ENCODE measurements at places on chromosomes 6 and 20. TPM values are rescaled to one million over a fixed set of nuclear protein-coding genes. Genes with fewer than 3 reads are reported as not detected.

DNA sequence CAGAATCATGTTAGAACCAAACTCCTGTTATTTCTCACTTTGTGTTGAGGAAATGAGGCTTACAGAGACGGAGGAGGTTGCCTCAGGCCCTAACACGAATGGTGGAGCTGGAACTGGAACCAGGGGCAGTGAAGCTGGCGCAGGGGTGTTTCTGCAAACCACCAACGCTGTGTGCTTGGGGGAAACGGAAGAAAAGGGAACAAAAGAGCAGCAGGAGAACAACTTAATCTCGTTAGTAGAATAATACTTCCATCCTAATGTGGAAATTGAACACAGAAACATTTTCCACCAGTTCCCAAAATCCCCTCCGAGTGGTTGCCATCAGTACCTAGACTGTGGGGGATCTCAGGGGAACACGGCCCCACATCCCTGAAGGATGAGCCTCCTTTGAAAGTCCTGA is 103.4 kb upstream of the FRMD1 start:
- DNase-seq: no peak

GRCh38 chr20:24966317-24967012 is 17.4 kb downstream of the CST7 start:
- DNase-seq: no peak

GRCh38 chr6:143556529-143556928 is 45.0 kb upstream of the FUCA2 start:
- no peak for DNase-seq

DNA sequence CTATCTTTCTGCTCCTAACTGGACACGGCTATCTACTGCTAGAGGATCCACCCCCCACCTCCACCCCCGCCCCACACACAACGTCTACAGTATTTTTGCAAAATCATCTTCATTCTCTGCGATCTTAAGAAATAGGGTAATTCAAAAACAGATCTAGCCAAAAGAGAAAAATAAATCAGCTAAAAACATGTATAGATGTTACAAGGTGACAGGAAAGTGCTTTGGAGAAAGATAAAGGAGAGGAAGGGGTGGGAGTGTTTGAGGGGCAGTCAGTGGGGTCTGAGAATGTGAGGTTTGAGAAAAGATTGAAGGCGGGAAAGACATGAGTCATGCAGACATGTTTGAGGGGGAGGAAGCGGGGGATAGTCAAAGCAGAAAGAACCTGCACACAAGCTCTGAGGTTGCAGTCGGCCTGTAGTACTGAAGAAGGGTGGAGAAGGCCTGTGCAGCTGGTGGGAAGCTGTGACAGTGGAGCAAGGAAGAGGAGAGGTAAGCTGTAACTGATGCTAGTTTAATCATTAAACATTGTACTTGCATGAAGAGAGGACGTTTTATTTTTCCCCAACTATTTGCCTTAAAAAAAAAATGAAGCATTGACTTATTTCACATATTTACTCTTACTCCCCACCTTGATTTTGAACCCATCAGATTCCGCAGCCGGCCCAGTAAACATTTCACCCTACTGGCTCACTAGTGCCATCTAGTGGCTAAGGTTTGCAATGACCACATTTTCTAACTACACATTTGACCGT is 332.6 kb downstream of the ADGRB3 start:
- DNase-seq: peak; percentile 42

GRCh38 chr6:2102966-2103365 is 142.4 kb downstream of the GMDS start:
- DNase-seq: no peak

DNA sequence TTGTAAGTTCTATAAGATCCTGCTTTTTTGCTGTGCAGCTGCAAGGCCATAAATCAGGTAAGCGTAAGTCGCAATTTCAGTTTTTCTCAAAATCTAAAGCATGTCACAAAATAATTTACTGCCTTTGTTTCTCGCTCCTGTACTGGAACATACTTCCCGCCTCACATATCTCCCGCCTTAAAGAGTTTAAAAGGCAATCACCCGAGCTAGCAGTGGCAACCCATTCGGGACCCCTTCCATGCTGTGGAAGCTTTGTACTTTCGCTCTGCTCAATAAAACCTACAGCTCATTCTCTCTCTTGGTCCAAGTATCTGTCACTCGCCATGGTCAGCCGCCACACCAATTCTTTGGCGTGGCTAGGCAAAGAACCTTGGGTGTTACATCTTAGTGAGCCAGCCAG is 34.0 kb downstream of the CEP85L start:
- DNase-seq: no peak

DNA sequence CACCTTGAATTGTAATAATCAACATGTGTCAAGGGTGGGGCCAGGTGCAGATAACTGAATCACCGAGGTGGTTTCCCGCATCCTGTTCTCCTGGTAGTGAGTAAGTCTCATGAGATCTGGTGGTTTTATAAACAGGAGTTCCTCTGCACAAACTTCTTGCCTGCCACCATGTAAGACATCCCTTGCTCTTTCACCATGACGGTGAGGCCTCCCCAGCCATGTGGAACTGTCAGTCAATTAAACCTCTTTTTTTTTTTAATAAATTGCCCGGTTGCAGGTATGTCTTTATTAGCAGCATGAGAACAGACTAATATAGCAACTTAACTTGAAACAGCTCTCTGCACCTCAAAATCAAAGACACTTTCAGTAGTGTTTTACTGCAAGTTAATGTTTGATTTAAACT is 121.6 kb downstream of the OGFRL1 start:
- no peak for DNase-seq

DNA sequence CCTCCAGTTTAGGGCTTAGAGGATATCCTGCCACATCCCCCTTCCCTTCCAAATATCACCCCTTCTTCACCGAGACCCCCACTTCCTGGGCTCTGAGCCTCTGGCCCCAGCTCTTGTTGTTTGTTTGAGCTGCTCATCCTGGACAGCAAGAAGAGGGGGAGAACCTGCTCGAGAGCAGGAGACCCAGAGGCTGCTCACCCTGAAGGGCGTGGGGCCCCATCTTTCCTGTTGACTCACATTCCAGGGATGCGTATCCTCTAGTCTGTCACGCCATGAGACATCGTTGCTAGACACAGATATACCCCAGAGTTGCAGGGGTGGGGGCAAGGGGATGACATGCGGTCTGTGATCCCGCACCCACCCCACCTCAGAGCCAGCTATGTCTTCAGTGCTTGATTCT is 5.7 kb upstream of the TNXB start:
- DNase-seq: no peak

- DNase-seq: no peak
These were observed 76.5 kb downstream of the STMND1 start for GRCh38 chr6:17178326-17178725.

GRCh38 chr6:137722749-137723272 is 144.2 kb upstream of the TNFAIP3 start:
- DNase-seq: no peak

GRCh38 chr6:156889469-156889868 is 112.3 kb downstream of the ARID1B start:
- DNase-seq: no peak

- no peak for DNase-seq
These were observed 152.4 kb downstream of the TFAP2A start for GRCh38 chr6:10262505-10262904.

GRCh38 chr6:126795161-126795560 is 323.3 kb upstream of the RSPO3 start:
- DNase-seq: no peak

GRCh38 chr6:4281341-4282293 is 146.2 kb upstream of the ECI2 start:
- DNase-seq: no peak

GRCh38 chr6:161429921-161430490 is 156.1 kb upstream of the AGPAT4 start:
- no peak for DNase-seq

DNA sequence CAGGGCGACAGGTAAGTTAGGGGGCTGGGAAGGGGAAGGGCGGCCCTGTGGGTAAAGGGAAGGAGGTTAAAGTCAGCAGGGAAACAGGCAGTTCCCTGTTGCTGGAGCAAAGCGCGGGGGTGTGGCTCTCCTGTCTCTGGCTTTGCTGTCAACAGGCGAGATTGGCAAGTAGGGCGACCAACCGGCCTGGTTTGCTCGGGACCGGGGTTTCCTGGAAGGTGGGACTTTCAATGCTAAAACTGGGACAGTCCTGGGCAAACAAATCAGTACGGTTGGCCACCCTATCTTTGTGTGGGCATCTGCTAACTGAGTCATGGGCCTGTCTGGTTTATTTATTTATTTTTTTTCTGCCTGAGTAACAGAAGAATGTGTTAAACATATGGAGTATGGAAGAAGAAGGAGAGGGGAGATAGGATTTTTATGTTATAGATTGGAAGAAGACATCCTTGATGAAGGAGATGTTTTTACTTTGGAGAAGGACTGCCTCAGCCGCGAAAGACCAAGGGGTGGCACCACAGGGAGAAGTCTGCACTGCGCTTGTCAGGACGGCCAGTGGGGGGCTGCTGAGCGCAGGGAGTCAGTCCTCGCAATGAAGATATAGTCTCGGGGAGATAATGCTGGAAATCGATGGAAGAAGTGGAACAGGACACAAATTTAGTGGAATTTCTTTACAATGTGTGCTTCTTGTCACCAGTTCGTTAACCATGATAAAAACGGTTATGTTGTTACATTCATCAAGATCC is 43.4 kb upstream of the ESR1 start:
- peak; percentile 12 for DNase-seq

- DNase-seq: peak; percentile 51
These were observed 39.2 kb upstream of the TLDC2 start for GRCh38 chr20:36836591-36837269.

DNA sequence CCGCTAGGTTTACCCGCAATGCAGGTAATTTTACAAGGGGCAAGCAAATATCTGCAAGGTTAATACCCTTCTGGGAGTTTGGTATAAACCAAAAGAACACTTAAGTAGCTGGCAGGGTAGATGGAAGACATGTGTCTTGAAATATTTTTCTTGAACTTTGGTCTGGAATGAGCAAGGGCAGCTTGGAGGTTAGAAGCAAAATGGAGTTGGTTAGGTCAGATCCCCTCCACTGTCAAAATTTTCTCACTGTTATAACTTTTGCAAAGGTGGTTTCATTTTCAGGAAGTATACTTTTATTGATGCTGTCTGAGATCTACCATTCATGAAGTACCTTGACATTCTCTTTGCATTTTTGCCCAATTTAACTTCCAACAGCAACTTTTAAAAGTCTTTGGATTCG is 13.3 kb upstream of the KIAA1586 start:
- no peak for DNase-seq

- no peak for DNase-seq
These were observed 10.5 kb downstream of the ZC3H12D start for GRCh38 chr6:149474108-149474935.

The MAPK13 gene
- 30.5 TPM for total RNA-seq

The FAM83B gene
- total RNA-seq: not detected

The NKX2-2 gene
- not detected for total RNA-seq

The RIPPLY2 gene
- not detected for total RNA-seq

The SNAP91 gene
- not detected for total RNA-seq

The BPI gene
- not detected for total RNA-seq

The ANGPT4 gene
- not detected for total RNA-seq

The COQ3 gene
- 9.6 TPM for total RNA-seq

The AIF1 gene
- 33.1 TPM for total RNA-seq

The PPP1R18 gene
- total RNA-seq: 268 TPM

The NT5E gene
- total RNA-seq: 2.8 TPM

The AGER gene
- total RNA-seq: 45.5 TPM

Data from naive thymus-derived CD4-positive, alpha-beta T cell (primary cell).